ENCODE measurements at places on chromosomes 7 and 10.

GRCh38 chr7:28316489-28316888, 95.8 kb upstream of the CREB5 start:
- DNase-seq = no peak

GRCh38 chr10:63115732-63116383, 17.3 kb upstream of the NRBF2 start:
- DNase-seq = peak; percentile 86

DNA sequence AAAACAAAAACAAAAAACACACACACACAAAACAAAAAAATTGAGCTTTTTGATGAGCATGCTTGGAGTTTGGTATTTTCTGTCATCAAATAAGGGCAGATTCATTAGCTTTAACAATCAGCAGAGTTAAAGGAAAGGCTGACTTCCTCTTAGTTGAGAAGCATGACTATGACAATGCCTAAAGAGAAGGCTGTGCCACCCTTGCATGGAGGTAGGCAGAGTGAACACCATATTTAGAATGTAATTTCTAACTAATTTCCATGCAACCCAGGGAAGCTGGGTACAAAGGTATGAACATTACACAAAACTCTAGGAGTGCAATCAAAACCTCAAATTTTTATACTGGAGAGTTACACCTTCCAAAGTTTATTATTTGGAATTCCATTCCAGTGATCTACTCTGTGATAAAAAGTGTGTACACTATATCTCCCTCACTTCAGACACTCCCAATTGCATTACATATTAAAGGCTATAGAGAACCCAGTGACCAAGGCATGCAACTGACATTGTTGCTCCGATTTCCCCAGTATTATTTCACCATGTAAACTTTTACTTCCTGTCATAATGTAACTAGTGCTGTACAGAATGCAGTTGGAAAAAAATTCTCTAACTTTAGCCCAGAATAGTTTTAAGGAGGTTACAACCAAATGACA, 9.4 kb upstream of the CYCS start:
- DNase-seq = no peak

DNA sequence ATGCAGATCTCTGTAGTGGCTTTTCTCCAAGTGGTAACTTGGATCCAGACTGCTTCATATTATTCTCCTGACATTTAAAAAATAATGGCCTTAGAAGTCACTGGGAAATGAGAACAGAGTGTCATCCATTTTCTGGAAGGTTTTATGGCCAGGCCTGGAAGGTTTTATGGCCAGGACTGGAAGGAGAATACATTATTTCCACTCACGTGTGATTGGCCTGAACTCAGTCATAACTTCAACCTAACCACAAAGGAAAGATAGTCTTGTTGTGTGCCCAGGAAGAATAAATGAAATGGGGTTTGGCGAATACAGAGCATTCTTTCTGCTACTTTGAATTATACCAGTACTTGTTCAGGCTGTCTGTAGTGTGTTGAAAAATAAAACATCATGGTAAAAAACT, 360.9 kb downstream of the GPAM start:
- DNase-seq = no peak

DNA sequence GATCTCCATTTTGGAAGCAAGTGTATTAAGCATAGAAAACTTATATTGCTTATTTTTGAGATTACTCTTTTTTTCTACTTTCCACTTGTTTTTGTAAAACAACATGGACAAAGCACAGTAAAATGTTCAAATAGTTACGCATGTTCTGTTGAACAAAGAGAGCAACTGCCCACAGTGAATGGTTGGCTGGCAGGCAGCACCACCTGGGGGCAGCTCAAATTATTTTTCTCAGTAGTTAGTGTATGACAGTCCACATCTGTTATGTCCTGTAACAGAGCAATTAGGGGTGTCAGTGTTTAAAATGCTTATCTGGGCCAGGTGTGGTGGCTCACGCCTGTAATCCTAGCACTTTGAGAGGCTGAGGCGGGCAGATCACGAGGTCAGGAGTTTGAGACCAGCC, 46.1 kb upstream of the CACUL1 start:
- no peak for DNase-seq
